ENCODE measurements at places on chromosomes 7 and 10.

DNA sequence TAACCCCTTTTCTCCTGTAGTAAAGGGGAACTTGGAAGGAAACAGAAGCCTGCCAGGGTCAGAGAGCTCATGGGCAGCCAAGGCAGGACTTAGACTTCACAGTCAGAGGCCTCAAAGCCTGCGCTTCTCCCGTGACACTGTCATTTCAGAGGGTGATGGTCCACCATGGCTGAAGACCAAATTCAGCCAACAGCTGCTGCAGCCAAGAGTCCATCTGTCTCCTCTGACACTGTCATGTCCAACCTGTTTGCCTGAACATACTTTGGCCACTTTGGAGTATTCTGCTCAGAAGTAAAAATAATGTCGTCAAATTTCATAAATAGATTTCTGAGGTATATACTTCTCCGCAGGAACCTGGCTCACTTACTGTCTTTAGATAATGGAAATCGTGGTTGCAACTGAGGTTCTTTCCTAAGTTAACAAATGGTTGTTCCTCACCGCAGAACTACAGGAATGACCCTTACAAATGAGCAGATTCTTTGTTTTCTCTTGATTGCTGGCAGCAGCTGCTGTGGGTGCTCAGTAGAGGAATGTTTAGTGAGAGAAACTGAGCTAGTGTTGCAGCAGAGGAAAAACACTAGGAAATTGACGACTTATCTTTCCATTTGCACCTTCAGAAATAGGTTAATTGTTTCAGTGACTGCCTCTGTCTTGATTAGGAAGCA, 626.5 kb downstream of the SDK1 start:
- no peak for DNase-seq

GRCh38 chr10:74040200-74041126, 42.5 kb downstream of the VCL start:
- DNase-seq: no peak

DNA sequence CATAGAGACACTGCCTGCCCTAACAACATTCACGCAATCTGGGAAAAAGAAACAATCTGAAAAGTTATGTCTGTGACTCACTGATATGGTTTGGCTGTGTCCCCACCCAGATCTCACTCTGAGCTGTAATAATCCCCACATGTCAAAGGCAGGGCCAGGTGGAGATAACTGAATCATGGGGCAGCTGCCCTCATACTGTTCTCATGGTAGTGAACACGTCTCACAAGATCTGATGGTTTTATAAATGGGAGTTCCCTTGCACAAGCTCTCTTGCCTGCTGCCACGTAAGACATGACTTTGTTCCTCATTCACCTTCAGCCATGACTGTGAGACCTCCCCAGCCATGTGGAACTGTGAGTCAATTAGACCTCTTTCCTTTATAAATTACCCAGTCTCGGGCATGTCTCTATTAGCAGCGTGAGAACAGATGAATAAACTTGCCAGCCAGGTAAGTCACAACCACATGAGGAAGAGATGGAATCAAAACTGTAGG, 341.5 kb upstream of the AOAH start:
- DNase-seq: no peak

DNA sequence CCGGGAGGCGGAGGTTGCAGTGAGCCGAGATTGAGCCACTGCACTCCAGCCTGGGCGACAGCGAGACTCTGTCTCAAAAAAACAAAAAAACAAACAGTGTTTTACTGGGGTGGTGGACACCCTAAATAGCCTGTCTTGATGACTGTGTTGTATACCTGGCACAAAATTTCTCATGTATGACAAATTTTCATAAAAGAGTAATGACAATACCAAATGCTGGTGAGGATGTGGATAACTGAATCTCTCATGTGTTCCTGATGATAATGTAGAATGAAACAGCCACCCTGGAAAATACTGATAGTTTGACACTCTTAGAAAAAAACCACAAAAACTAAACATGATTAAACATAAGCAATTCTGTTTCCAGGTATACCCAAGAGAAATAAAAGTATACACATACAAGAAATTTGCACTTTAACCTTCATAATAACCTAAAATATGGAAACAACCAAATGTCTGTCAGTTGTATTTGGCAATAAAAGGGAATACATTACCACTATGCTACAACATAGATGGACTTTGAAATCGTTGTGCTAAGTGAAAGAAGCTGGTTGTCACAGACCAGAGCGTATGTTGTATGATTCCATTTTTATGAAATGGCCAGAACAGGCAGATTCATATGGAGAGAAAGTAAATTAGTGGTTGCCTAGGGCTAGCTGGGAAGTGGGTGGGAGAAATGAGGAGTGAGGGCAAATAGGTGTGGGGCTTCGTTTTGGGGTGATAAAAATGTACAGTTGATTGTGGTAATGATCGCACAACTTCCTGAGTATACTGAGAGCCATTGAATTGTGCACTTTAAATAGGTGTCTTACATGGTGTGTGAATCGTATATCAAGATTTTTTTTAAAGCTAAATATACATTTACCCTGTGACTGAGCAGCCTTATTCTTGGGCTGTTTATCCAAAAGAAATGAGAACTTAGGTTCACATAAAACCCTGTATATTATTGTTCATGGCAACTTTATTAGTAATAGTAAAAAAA, 12.5 kb downstream of the WDR37 start:
- DNase-seq: no peak

- DNase-seq: no peak
Observed at GRCh38 chr7:149832332-149833041, 5.7 kb upstream of the ZNF862 start.

- DNase-seq: no peak
Observed at GRCh38 chr7:52639126-52639525, 396.3 kb upstream of the POM121L12 start.

DNA sequence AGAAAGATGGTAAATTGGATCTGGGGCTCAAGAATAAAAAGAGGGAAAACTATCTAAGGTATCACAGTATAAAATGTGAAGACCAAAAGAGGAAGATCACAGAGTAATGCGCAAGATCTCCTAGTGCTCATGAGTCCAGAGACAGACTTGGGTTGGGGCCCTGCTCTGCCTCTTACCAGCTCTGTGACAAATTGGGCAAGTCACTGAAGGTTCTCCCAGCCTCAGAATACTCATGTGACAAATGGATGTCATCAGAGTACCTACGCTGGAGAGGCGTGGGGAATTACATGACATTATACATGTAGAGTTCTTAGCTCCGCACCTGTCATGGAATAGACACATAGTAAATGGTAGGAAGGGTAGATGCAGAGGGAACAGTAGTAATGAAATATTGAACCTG, 124.4 kb downstream of the DOCK4 start:
- no peak for DNase-seq

DNA sequence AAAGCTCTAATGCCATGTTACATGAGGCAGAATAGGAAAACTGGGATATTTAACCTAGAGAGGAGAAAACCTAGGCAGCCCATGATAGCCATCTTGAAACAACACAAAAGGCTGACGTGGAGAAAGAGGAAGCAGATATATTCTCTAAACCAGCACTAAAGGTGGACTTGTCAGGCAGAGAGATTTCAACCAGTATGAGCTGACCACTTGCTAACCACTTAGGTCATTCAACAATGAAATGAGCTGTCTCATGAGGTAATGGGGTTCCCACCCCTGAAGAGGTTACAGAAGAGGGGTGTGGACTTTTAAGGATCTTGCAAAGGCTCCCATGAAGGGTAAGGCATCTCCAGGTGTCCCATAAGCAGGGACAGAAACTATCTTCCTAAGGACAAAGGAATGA, 26.8 kb upstream of the EGR2 start:
- DNase-seq: no peak

DNA sequence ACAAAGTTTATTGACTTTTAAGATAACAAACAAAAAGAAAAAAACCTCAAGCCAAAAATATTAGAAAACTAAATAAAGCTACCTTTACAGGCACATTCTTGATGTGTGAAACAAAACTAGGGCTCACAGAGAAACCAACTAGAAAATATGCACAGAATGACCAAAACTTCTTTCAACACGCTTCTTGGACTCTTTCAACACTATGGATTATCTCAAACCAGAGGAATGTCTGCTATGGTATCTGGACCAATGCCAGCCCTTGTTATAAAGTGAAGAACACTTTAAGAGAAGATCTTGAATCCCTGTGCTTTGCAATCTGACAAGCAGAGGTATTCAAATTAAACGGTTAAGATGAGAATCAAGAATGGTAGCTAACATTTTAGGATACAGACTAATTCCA, 76.6 kb downstream of the DNAJC1 start:
- no peak for DNase-seq

DNA sequence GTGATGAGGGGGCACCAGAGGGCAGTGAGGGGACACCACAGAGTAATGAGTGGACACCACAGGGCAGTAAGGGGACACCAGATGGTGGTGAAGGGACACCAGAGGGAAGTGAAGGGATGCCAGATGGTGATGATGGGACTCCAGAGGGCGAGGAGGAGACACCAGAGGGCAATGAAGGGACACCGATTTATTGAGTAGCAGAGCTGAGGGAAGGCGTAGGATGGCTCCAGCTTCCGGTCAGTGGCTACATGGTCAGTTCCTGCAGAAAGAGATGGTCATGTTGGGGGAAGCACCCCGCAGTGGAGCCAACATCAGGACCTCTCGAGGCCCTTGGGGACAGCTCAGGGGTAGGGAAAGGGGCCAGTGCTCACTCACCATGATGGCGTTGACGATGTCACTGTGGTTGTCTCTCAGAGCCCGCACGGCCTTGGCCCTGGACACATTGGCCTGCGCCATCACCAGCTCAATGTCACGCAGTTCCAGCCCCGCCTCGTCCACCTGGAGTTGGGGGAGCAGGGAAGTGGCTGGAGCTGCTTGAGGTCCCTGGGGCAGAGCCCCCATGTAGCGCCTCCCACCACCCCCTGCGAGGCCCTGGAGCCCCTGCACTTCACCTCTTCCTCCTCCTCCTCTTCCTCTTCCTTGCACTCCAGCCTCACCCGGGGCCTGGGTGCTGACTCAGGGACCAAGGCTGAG, 8.4 kb downstream of the NACAD start:
- no peak for DNase-seq

GRCh38 chr7:29970158-29970557, 19.4 kb downstream of the SCRN1 start:
- no peak for DNase-seq

DNA sequence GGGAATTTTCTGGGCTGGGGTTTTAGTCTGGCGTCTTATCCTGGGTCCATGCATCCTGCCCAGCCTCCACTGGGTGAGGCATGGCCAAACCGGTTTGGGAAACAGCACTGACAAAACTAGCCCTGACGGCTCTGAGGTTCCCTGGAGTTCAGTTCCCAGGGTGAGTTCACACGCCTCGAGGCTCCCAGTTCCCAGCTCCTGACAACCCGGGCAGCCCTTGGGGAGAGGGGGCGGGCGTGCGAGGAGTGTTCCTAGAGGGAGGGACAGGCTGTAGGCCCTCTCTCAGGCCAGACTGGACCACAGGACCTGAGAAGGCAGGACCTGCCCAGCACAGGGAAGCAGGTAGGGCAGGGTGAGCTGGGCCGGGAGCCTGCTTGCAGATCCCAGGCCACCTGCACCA, 82.3 kb upstream of the PPIF start:
- no peak for DNase-seq

DNA sequence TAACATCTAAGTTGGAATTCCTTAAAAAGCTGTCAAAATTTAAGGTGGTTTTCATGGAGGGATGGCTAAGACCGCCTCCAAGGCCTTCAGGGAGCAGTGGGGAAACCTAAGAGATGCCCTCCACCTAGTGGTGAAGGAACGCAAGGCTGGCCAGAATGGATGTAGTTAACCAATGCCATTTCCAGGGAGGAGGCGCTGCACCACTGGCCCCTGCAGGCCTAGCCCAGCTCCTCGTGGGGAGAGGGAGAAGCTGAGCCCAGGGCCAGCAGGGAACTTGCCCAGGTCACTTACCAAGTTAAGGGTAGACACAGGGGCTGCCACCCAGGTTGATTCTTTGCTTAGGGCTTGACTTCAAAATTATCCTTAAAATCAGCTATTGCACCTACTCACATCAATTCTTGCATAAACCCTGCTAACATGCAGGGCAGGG, 32.0 kb downstream of the FIGNL1 start:
- DNase-seq: no peak

DNA sequence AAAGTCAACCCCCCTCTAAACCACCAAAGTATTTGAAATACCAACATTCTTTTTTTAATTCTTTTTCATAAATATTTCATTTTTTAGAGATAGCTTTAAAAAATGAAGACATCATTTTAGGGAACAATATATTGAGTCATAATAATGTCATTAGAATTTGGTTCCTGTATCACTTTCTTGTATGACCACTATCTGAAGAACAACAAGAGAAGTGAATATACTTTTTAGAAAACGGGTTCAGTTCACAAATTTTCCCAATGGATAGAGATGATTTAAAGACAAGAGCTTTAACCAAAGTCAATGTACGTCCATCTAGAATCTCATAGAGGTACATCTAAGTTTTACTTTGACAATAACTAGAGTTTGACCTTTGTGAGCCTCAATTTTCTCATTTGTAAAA, 48.2 kb downstream of the CUBN start:
- no peak for DNase-seq

- no peak for DNase-seq
Observed at GRCh38 chr7:151008511-151009323, 15.6 kb downstream of the ATG9B start.

- DNase-seq: no peak
Observed at GRCh38 chr10:11319990-11320602, 291.4 kb downstream of the USP6NL start.

- no peak for DNase-seq
Observed at GRCh38 chr7:142733271-142733670, 16.0 kb upstream of the PRSS1 start.

DNA sequence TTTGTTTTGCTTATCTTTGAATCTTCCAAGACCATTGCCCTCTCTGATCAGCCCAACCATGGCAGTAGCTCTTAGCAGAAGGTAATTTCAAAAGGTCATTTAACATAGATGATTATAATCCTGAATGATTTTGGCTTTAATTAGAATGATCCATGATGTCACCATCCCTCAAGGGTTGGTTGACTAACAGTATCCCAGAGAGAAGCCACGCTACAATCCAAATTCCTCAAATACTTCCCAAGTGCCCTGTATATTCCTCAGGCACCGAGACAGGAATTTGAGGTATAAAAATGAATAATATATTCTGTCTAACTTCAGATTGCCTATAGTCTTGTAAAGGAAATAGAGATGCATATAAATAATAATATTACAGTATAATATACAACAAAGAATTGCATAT, 42.1 kb upstream of the TMEM196 start:
- DNase-seq: no peak

DNA sequence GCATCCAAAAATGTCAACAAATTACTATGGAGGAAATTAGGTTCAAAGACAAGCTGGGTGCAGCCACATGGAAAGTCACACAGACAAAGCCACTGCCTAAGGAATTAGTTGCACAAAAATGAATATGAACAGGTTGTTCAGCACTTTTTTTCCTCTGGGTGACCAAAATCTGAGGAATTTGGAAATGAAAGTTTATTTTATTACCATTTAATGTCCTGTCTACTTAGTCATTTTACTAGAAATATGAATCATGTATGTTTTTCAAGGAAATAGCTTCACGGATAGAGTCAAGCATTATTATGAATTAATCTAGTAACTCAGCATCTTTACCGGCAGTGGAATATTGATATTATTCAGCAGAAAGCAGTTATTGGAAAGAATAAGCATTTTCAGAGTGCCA, 106.3 kb downstream of the ANK3 start:
- DNase-seq: no peak

Data from cortex of kidney (tissue), 1 donor.